ENCODE measurements at places on chromosomes 5 and 9. TPM values are rescaled to one million over a fixed set of nuclear protein-coding genes. Genes with fewer than 3 reads are reported as not detected.

The CER1 gene
- not detected for total RNA-seq

The GCNT4 gene
- total RNA-seq = 0.34 TPM

The ESM1 gene
- 2.5 TPM for total RNA-seq

The IFNA13 gene
- total RNA-seq = not detected

Measured in bronchus fibroblast of lung (primary cell).